ENCODE measurements at places on chromosomes 11 and 22.
A peak's percentile ranks its signal among the peaks of the same experiment; 100 is the strongest.

GRCh38 chr11:69362315-69362714 lies 68.4 kb downstream of the MYEOV start:
- no peak for DNase-seq

DNA sequence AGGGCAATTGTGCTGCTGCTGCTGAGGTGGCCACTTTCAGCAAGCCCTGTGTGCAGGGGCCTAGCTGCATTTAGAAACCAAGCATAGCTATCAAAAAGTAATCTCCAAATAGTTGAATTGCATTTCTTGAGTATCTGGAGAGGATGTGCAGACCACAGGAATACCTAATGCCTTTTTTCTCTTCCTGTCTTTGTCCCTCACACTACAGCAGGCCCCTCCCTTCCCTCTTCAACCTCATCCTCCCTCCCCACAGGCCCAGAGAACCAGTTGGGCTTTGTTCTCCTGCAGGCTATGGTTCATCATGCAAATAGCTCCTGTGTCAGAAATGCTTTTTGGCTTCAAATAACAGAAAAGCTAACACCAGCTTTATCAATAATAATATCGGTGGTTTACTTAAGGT lies 47.7 kb downstream of the DKK3 start:
- DNase-seq = no peak

GRCh38 chr11:114106986-114107385 lies 47.5 kb downstream of the ZBTB16 start:
- DNase-seq = no peak

GRCh38 chr11:76603202-76603601 lies 67.3 kb downstream of the LRRC32 start:
- no peak for DNase-seq

- DNase-seq = no peak
These were observed at the start of gene OR5D18 for GRCh38 chr11:55819330-55819729. Gene OR5D18 (plus strand): TSS chr11:55819630. CDS start chr11:55819630, 0 bp downstream.

- DNase-seq = no peak
These were observed 24.1 kb upstream of the CCDC89 start for GRCh38 chr11:85709941-85710702.

DNA sequence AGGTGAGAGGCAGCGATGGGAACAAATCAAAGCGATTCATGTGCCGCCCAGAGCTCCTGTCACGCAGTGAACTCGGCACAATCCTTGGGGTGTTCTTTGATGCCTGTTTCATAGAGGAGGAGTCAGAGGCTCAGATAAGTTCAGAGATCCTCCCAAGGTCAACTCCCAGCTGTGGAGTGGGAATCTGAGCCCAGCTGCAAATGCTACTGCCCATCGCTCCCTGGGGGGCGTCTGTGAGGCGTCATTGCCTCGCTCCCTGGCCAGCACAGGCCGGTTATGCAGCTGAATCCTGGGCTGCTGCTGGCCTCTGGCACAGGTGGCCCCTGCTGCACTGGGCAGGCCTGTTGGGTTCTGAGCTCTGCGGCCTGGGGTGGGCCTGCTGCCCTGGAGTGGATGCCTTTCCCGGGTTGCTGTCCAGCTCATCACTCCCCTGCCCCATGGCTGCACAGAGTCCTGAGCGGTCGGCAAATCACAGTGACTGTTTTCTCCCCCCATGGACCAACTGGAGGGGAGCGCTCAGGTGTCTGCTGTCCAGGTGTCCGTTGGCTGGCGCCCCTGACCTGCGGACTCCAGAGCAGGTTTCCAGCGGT lies 36.3 kb upstream of the SHISAL1 start:
- no peak for DNase-seq

DNA sequence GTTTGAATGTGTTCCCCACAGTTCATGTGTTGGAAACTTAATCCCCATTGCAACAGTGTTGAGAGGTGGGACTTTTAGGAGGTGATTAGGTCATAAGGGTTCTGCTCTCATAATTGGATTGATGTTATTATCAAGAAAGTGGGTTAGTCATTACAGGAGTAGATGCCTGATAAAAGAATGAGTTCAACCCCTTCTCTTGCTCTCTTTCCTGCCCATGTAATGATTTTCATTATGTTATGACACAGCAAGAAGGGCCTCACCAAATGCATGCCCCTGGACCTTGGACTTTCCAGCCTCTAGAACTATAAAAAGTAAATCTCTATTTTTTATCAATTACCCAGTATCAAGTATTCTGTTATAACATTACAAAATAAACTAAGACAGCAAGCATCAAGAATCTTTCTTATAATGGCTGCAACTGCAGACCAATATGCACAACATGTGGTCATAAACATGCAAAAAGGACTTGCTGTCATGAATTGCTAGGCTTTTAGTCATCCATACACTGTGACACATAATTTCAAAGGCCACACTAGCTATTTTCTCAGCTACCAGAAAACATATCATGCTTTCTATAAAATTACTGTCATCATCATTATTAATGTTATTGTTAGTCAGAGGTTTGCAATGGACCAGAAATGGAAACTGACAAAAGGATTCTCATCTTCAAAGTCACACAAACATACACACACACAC lies 99.9 kb upstream of the GUCY1A2 start:
- no peak for DNase-seq

DNA sequence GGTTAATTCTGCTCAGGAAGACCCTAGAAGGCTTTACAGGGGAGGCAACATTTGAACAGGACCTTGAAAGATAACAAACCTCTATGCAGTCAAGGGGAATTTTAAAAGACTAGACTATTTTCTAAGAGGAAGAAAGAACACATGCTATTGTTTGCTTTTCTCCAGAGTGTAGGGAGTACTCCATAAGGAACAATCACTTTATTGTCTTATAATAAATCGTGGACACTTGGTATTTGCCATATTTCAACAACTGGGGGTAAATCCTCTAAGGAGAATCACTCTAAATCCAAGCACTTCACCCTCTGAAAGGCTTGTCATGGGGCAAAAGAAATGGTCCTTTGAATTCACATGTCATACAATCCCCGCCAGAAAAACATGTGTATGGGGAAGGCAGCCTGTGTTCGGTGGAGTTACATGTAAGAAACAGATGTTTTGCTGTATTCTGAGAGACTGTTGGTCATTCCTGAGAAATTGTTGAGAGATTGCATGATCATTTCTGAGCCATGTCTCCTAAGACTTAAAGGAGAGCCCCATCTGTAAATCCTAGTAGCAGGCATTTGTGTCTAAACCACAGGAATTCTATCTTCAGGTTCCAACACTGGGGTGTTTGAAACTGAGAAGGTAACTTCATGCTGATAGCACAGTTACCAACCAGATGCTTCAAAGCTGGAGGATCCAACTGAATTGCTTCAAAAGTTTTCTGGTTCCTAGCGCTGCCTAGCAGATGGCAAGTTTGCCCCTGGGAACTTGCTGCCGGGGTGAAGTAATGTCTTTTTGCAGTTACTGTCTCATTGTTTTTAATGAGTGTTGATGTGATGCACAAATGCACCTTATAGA lies 66.8 kb downstream of the FZD4 start:
- DNase-seq = no peak

GRCh38 chr22:42992886-42993479 lies 22.0 kb downstream of the PACSIN2 start:
- peak; percentile 36 for DNase-seq

- peak; percentile 56 for DNase-seq
These were observed 3.2 kb downstream of the SEZ6L start for GRCh38 chr22:26172389-26172990.

DNA sequence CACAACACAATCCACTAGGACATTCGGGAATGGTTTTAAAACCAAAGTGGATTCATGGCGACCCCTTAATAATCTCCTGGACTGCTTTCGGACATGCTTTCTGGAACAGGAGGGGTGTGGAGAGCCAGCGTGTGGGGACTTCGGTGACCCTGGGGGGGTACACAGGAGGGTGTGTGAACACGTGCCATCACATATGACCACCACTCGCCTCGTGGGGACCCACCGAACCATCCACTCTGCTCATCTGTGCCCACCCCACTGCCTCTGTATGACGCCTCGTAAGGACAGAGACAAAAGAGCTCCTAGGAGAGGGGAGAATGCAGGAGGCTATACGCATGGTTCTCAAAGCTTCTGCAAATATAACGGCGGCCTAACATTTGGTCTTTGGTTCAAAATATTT lies 8.9 kb downstream of the LTO1 start:
- DNase-seq = no peak

- peak; percentile 61 for DNase-seq
These were observed 483 bp upstream of the ABTB2 start for GRCh38 chr11:34358258-34358727.

DNA sequence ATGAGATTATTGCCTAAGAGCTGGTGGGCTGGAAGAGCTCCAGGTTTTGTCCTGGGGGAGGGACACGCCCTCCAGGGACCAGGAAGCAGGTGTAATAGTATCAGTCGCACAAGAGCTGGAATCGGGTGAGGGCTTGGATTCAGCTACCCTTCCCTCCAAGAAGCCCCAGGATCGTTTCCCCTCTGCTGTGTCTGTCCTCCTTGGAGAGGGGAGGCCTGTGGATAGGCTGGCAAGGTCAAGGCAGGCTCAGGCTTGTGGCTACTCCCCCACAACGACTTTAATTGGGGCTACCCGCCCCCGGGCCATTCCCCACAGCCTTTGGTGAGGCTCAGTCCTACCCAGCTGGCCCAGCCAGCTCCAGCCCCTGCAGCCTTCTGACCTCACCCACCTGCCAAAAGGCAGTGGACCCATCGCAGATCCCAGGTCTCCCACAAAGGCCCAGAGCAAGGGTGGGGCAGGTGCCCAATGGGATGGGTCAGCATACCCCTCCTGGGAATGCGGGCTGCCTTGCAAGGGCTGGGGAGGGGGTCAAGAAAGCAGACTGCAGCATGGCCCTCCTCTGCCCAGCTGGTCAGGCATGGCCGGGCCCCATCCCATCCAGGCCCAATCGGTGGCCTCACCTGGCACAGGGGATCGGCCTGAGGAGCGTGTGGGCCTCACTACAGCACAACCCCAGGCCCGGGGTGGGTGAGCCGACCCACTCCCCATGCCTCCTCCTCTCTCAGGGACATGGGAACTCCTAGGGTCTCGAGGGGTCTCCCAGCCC lies 1.0 kb downstream of the CTSD start:
- peak; percentile 34 for DNase-seq

GRCh38 chr11:66281001-66281400 lies 3.0 kb downstream of the CNIH2 start:
- no peak for DNase-seq

- peak; percentile 17 for DNase-seq
These were observed 116.6 kb downstream of the PLEKHA7 start for GRCh38 chr11:16897470-16898061.

GRCh38 chr11:15688351-15688792 lies 573.6 kb downstream of the INSC start:
- DNase-seq = no peak

DNA sequence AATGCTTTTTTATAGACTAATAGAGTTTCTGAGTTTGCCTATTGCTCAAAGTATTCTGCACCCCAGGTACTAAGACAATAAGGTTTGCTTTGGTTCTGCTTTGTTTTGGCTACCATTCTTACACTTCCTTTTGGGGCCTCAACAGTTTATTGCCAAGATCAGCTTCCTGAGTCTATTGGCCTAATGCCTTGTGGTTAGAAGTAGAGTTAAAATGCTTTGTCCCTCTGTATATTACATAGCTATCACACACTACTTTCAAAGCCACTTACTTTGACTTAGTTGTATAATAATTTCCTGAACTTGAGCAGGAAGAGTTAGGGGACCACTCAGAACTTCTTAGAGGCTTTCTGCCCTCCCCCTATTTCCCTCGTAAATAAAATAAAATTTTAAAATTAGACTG lies 96.5 kb downstream of the DLG2 start:
- DNase-seq = no peak

- no peak for DNase-seq
These were observed 78.3 kb downstream of the EMSY start for GRCh38 chr11:76523147-76523546.

- no peak for DNase-seq
These were observed 135.4 kb upstream of the LARGE1 start for GRCh38 chr22:34055525-34056200.

GRCh38 chr11:24589064-24589463 lies 92.2 kb downstream of the LUZP2 start:
- no peak for DNase-seq

- DNase-seq = no peak
These were observed 37.0 kb downstream of the PDE2A start for GRCh38 chr11:72637198-72637597.

DNA sequence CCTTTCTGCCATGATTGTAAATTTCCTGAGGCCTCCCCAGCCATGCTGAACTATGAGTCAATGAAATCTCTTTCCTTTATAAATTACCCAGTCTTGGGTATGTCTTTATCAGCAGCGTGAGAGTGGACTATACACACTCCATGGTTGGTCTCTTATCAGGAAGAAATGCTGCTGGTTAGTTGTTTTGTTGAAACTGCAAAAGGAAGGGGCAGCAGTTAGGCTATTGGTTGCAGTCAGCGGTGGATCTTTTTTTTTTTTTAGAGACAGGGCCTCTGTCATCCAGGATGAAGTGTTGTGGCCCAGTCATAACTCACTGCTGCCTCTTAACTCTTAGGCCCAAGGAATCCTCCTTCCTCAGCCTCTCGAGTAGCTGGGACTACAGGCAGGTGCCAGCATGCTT lies 51.7 kb downstream of the HSD17B12 start:
- no peak for DNase-seq

DNA sequence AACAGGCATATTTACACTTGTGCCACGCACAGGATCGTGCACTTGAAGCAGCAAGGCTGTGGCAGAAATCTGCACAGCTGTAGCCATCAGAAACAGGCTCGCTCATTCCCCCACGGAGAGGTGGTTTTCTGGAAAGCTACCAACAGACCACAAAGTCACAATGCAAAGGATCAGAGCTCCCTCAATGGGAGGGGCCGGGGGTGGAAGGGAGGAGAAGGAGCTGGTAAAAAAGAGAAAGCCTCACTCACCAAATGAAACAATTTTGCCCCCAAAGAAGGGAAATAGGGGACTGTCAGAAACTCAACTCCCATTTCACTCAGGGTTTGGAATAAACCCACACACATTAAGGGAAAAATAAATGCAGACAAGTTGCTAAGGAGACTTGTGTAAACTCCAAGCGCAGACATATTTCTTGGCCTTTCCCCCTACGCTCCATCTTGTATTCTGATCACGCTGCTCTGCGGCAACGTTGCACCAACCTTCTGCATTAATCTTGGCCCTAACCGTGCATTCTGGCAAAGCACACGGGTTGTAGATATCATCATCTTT lies 43.2 kb upstream of the BLID start:
- DNase-seq = peak; percentile 27

DNA sequence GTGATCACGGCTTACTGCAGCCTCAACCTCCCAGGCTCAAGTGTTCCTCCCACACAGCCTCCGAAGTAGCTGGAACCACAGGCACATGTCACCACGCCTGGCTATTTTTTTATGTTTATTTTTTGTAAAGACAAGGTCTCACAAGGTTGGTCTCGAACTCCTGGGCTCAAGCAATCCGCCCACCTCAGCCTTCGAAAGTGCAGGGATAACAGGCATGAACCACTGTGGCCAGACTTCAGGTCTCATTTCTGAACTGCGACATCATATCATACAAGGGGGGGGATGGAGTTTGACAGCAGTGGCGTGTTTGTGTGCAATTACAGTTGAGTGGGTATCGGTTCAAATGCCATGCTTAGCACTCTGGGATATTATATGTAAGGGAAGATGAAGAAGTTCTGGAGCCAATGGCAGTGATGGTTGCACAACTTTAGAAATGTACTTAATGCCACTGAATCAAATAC lies 6.9 kb downstream of the NAALADL1 start:
- DNase-seq = no peak

- DNase-seq = no peak
These were observed 59.3 kb upstream of the TTC12 start for GRCh38 chr11:113255096-113255495.

- DNase-seq = no peak
These were observed 16.2 kb upstream of the RRAS2 start for GRCh38 chr11:14374922-14375830.

All from thyroid gland (tissue), 4 donors.